ENCODE measurements at places on chromosomes 7 and 10.
A peak's percentile ranks its signal among the peaks of the same experiment; 100 is the strongest.

DNA sequence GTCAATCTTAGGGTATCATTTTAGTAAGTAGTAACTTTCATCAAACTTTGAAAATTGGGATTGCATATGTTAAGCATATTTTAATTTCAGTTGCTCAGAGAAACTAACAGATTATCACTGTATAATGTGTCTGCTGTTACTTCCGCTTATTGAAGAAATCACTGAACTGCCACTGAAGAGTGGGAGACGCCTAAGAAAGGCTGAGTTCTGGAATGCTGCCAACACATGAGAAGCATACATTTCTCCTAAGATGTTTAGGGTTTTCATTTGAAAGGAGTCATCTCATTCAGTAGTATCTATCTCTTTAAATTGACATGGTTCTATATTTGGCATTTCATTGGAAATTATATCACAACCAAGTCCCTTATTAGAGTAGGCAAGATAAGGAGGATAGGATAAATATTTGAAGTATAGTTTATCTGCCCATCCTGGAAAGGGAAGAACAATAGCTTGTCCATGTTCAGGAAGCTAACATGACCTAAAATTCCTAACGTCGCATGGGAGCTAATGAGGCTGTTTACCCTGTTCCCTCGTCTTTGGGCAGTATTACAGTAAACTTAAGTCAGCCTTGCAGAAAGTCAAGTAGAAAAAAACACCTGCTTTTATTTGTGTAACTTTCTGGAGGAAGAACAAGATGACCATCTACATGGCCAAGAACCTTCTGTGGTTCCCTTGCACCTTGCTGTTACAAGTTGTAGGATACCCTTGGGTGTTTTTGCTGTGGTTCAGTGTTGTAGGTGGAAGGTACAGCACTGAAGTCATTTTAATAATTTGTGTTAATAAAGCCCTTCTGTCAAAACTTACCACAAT, 67.3 kb downstream of the NHLRC2 start:
- DNase-seq, result no peak

DNA sequence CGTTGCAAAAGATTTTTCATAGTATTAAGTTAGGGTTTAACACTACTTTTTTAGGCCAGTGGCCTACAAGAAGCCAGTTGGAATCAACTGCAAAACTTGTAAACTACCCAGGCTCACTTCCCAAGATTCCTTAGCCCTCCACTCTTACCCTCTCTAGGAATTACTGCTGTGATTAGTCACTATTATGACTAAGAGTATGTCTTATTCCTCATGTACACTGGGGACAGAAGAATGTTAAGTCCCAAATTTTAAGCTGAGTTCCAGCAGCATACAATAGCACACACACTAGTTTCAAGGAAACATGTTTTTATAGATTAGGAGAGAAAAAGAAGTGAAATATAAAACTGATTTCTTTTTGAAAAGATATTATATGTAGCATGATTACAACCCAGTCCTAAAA, 42.8 kb downstream of the FBXL13 start:
- DNase-seq, result no peak

GRCh38 chr7:22849172-22849571, 26.5 kb upstream of the TOMM7 start:
- DNase-seq, result no peak

DNA sequence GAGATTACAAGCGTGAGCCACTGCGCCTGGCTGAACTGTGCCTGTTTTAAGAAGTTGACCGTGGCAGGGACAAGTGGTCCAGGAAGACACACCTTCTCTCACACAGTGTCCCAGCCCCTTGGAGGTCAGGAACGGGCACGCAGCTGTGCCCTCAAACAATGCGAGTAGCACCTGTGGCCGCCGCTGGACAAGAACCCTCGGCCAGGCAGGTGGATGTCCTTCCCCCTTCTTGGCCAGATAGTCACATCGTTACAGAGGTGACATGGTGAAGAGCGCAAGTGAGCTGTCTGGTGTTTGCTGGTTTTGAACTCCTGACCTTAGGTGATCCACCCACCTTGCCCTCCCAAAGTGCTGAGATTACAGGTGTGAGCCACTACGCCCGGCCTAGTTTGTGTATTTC, 8.8 kb downstream of the ZFAND2A start:
- DNase-seq, result no peak

DNA sequence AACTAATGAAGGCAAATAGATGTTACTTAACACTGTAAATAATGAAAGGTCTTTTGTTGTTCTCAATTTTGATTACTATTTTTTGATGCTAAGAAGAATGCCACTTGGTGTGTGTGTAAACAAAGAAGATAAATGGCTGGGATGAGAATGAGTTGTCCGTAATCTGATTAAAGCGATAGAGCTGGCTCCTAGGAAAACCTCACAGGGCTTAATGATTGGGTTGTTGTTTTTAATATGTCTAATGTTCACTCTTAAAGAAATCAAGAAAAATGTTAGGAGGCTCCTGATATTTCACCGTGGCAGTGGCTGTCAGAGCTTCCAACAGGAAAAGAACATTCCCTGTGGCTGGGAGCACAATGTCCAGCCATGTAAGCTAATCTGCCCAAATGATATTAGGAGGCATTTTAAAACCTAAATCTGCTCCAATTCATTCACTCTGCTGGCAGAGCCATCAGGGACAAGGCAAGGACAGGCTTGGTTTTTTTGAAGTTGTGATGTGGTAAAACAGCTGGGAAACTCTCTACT, 243.9 kb downstream of the SNX10 start:
- peak; percentile 77 for DNase-seq

GRCh38 chr10:58714409-58714808, 201.7 kb downstream of the BICC1 start:
- no peak for DNase-seq

- peak; percentile 54 for DNase-seq
Measured at GRCh38 chr7:148058753-148059152, 531.8 kb upstream of the C7orf33 start.
